ENCODE measurements at places on chromosomes 7 and 10.
A peak's percentile ranks its signal among the peaks of the same experiment; 100 is the strongest.

GRCh38 chr7:908159-908581, 31.8 kb downstream of the GET4 start:
- no peak for DNase-seq

- DNase-seq = no peak
Measured at GRCh38 chr7:133315332-133316040, 62.6 kb downstream of the EXOC4 start.

DNA sequence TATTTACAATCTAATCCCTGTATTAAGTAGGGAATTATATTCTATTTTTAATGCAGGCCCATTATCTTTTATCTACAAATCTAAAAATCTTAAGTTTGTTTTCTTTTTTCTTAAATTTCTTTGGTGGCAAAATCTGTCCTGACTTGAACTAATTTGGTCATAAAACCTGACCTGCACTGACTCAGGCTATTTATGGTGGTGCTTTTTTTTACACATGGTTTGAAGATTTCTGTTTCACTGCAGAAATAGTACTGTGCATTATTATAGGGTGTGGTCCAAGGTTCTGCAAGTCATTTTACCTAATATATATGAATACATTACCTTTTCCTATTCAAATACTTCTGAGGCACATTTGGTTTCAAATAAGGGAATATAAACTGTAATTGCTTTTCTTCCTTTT, 137.0 kb downstream of the CD36 start:
- DNase-seq = no peak

- no peak for DNase-seq
Measured at GRCh38 chr10:61974601-61975390, 73.3 kb downstream of the ARID5B start.

GRCh38 chr10:24465891-24466818, 257.2 kb downstream of the KIAA1217 start:
- DNase-seq = peak; percentile 94

- DNase-seq = no peak
Measured at GRCh38 chr10:77800738-77801266, 125.8 kb downstream of the DLG5 start.

DNA sequence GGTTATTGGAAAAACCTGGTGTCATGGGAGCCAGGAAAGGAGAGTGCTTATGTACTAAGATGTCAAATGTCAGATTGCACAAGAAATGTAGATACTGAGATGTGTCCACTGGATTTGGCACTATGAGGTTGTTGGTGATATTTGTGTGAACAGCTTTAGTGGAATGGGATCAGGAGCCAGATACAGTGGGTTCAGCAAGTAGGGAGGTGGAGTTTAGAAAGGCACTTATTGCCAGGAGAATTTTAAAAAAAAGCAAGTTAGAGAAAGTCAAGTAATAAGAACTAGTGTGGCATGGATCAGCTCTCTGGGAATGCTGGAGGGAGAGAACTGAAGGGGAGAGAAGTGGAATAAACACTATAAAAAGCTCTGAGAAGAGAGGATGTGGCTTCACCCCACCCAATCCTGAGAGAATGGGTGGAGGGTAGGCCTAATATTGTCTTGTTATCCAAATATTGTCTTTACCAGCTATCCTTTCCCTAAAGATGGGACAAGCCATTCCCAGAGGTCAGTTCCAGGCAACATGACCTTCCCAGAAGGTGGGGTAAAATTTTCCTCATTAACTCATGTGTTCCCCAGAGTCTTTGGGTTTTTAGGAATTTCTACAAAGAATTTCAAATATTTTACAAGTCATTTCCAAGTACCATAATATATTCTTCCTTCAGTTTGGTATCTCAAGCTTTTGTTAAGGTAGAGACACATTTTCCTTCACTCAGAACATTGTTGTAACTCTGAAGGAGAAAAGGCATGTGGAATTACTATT, 42.3 kb downstream of the ENTPD1 start:
- DNase-seq = no peak

DNA sequence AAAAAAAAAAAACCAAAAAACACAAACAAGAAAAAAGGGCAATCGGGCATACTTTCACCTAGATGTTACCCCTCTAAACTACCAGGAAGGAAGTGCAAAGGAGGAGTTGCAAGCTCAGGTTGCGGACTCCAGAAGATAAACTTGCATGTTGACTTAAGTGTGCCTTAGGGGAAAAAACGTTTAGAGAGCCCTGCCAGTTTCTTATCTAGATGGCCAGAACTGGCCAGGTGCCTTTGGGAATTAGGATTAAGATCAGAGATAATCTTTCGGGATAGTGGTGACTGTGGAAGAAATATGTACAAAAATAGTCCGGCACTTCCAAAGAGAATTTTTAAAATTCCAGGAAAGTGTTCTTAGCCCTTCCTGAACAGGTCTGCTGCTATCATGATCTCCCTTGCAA, 17.6 kb downstream of the EVX1 start:
- DNase-seq = peak; percentile 18

DNA sequence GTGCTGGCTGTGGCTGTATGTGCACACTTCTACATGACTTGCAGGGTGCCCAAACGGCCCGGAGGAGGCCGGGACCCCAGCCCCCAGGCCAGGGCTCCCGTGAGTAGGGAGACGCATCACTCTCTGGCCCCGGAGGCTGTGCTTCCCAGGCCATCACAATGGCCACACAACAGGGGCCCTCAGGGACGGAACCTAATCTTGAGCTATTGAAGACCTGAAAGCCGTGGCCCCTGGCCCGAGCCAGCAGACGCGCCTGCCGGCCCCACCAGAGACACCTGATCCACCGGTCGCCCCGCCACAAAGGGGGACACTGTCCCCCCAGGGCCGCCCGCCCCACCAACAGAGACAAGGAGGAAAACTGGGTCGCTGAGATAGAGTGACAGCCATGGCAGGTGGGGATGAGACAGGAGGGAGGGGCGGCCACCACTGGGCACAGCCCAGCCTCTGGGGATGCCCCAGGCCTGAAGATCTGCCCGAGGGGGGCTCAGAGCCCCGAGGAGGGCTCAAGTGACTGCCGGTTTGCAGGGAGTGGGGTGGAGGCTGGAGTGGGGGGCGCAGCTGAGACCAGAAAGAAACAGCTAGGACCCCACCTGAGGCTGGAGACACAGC, 10.2 kb upstream of the LFNG start:
- no peak for DNase-seq

DNA sequence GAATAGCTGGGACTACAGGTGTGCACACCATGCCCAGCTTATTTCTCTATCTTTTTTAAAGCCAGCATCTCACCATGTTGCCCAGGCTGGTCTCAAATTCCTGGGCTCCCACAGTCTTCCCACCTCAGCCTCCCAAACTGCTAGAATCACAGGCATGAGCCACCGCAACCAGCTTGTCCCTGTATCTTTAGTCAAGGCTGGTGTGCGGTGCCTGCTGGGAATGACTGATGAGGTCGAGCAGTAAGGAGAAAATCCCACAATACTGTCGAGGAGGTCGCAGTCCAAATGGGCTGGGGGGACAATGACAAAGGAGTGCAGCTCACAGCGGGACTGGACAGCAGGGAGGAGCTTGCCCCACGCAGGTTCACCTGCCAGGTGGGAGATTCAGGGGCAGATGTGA, 50.2 kb upstream of the CALN1 start:
- DNase-seq = no peak

DNA sequence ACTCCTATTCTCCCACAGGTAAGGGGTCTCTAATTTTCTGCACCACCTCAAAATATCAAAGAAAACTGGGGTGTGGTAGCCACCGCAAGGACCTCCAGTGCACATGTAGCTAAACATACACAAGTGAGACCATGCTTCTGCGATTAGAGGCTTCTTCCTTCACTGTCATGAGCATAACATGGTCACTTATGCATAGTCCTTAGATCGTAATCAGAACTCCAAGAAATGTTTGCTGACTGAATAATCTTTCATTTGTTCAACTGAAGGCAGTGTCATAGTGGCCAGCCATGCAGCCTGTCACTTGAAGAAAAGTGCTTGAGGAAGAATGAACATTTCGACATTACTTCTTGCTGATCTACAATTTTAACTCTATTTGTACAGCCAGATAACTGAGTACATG, 14.6 kb downstream of the TWIST1 start:
- no peak for DNase-seq

DNA sequence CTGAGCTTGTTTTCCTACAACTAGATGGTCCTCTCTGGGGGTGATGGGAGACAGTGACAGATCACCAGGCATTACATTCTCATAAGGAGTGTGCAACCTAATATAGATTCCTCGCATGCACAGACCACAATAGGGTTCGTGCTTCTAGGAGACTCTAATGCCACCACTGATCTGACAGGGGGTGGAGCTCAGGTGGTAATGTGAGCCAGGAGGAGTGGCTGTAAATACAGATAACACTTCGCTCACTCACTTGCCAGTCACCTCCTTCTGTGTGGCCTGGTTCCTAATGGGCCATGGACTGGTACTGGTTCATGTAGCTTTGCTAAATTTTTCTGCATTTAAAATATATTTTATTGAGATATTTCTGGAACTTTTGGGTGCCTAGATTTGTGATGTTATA, 202.3 kb upstream of the ZNF32 start:
- DNase-seq = no peak

DNA sequence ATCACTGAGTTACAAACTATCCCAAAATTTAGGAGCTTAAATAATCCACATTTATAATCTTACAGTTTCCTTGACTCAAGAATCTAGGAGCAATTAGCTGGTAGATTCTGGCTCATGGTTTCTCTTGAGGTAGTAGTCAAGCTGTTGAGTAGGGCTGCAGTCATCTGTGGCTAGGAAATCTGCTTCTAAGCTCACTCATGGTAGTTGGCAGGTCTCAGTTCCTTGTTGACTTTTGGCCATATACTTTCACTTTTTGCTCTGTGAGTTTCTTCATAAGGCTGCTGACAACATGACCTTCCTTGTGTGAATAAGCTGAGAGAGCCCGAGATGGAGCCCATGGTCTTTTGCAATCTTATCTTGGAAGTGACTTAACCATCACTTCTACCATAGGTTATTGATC, 10.8 kb upstream of the ETV1 start:
- DNase-seq = peak; percentile 44

GRCh38 chr7:137619181-137619580, 227.6 kb downstream of the DGKI start:
- DNase-seq = no peak

DNA sequence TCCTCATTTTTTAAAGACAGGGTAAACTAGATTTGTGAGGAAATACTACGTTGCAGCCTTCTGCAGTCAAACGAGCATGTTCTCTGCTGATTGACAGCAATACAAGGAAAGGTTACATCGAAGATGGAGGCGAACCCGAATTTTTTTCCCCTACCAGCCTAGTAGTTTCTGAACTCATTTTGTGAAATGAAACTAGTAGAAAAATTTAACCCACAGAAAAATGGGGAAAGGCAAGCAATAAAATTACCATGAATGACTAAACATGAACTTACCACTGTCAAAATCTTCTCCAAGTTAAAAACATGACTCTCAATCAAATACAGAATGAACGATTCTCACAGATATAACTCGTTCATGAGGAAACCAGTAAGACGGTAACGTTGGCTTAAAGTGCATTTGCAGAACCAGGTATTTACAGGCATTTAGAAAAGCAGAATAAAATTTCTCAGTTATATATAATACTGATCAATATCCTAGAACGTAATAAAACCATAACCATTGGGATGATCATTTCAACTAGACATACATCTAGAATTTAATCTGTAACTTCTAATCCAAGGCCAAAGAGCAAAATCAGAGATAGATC, 73.9 kb downstream of the CELF2 start:
- DNase-seq = no peak

- DNase-seq = no peak
Measured at GRCh38 chr7:128027485-128027980, 3.7 kb downstream of the LRRC4 start.

DNA sequence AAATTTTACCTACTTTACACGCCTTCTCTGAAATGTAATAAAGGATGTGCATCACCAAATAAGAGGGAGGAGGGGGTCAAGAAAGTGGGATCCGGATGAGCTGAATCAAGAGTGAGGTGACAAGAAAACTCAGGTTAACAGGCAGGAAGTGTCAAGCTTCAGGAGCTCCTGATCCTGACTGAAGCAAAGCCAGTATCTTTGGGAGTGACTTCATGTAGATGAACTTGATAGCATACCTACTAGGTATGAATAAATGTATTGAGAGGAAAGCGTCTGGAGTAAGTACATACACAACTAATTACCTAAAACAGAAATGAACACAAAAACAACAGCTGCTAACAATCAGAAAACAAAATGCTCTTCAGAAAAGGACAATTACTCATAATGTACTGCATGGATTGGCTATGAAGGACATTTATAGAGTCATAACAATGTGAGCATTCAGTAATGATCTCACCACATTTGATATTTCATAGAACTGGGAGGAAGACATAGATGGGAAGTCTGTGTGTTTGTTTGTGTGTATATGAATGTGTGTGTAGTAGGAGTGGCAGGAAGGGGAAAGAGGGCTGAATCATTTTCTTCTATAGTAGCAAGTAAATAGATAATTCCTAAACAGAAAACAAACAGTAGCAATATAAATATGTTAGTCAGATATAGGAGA, 29.4 kb downstream of the PRKG1 start:
- DNase-seq = no peak

DNA sequence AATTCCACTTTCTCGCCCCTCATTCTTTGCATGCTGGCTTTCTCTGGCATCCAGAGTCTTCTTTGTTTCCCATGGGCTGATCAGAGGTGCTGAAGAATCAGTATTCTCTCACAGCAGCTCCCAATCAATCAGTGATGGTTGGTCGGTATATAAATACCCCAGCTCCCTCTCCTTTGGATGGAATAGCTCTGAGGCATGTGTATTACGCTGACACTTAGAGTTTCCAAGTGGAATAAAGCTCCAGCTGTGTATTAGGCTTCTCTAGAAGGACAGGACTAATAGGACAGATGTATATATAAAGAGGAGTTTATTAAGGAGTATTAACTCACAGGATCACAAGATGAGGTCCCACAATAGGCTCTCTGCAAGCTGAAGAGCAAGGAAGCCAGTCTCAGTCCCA, 218.3 kb upstream of the GRB10 start:
- DNase-seq = no peak

GRCh38 chr10:86658261-86658741, 4.0 kb downstream of the OPN4 start:
- DNase-seq = no peak

DNA sequence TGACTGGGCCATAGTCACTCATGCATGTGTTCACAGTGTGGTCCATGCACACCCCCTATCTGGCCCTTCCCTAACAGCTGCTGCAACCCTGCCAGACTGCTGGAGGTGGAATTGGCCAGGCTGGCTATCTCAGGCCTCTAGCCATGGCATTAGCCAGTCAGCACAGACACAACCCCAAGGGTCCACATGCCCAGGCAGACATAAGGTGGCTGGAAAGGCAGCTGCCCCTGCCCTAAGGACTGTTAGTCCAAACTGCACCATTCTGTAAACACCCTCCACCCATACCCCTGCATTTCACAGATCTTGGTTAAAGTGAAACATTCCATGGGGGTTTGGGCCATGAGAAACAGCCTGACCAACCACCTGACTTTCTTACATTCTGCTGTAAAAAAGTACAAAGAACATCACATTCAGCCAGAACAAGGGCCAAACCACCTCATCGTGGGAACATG, 137.4 kb upstream of the KCNMA1 start:
- no peak for DNase-seq

DNA sequence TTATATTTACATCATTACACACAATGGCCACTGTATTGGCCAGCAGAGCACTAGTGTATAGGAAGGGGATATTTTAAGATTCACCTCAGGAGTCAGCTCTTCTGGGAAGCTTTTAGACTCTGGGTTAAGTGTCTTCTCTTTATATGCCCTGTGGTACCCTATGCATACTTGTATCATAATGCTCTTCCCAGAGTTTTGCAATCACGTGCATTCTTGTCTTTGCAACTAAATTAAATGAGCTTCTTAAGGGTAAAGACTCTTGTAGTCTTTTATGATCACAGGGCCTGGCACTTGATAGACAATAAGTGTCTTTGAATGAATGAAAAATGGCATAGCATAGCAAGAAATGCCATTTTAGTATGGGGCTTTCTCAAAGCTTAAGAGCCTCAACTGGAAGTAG, 35.4 kb upstream of the ARMS2 start:
- no peak for DNase-seq

Data from PC-9 (cell line).